ENCODE measurements at places on chromosomes 5 and 9.

DNA sequence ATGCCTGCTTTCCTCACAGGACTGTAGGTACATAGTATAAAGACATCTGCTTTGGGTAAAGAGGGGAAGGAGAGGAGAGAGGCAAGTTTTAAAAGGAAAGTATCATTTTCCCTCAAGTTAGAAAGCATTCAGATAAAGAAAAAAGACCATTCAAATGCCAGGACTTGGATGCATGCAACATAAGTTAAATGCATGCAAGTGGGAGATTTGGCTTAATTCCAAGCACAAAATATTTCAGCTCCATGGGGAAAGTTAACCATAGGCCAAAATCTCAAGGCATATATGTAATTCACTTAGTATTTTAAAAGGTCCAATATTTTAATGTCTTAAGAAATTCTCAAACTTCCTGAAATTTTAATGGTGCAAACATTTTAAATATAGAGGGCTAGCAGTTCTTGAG is 36.4 kb downstream of the POU5F2 start:
- DNase-seq: no peak

DNA sequence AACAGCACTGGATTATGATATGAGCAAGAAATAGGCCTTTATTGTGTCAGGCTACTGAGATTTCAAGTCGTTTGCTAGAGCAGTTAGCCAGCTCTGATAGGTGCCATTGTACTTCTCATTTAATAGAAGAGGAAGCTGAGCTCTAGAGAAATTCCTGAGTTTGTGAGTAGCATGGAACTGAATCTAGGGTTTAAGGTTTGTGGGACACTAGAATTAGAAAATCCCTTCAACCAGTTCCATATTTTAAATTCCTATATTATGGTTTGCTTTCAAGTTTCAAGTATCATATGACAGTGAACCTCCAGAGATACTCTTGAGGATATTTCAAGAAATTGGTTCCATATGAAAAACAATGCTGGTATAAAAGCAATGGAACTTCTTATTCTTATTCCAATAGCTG is 87.6 kb downstream of the ANKRD55 start:
- DNase-seq: no peak

- no peak for DNase-seq
Measured at GRCh38 chr9:111236332-111236731, 93.7 kb downstream of the OR2K2 start.

GRCh38 chr9:18881758-18882157 is 151.3 kb downstream of the SAXO1 start:
- no peak for DNase-seq

- DNase-seq: no peak
Measured at GRCh38 chr5:124887223-124887622, 140.8 kb upstream of the ZNF608 start.

DNA sequence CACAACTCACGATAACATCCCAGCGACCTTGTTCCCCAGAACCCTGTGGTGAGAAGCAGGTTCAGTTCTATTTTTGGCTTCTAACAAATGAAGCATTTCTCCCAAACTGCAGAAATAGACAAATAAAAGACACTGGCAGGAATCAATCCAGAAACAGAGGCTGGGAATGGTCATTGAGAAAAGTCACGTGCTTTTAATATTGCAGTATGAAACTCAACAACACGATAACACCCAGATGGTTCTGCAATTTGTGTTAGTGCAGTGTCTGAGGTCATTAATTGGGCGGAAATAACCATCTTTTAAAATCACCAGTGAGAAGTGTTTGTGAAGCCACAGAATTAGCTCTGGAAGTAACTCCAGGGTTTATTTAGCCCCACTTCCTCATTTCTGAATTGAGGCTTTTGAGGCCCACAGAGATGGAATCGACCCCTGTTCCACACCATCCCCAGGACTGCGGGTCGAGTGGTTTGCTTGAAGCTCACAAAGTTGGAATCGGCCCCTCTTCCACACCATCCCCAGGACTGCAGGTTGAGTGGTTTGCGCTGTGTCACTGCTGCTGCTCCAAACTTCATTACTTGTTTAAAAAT is 164.7 kb upstream of the IRX4 start:
- DNase-seq: no peak

DNA sequence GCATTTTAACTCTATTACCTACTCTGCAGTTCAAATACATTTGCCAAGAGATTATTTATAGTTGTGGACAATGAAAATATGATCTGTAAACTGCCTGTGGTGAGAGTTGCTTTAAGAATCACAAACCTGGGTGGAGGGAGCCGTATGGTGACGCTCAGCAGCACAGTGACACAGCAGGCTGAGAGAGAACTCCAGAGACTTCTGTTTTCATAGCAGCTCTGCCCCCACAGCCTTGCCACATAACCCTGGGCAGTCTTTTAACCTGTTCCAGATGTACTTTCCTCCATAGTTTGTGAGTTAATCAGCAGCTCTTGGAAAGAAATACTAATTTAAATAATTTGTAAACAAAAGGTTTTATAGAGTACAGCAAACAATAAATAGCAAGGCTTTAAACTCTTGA is 450.5 kb downstream of the ELAVL2 start:
- DNase-seq: no peak

- DNase-seq: peak; percentile 21
Measured at GRCh38 chr5:174251305-174252000, 205.9 kb downstream of the NSG2 start.

GRCh38 chr5:149550594-149551226 is 529 bp downstream of the CSNK1A1 start:
- DNase-seq: peak; percentile 50
